ENCODE measurements at places on chromosomes 7 and 10. TPM values are rescaled to one million over a fixed set of nuclear protein-coding genes. Genes with fewer than 3 reads are reported as not detected.

GRCh38 chr7:113856010-113856409 is 62.8 kb downstream of the PPP1R3A start:
- DNase-seq, result no peak

- DNase-seq, result no peak
These were observed 266.0 kb downstream of the BBS9 start for GRCh38 chr7:33395340-33395739.

- DNase-seq, result no peak
These were observed 25.2 kb upstream of the BAMBI start for GRCh38 chr10:28652106-28652505.

GRCh38 chr10:77504196-77504872 is 133.3 kb downstream of the KCNMA1 start:
- no peak for DNase-seq

GRCh38 chr7:158751751-158752150 is 47.1 kb upstream of the NCAPG2 start:
- DNase-seq, result no peak

- DNase-seq, result no peak
These were observed 43.6 kb upstream of the ZNF32 start for GRCh38 chr10:43692051-43692825.

DNA sequence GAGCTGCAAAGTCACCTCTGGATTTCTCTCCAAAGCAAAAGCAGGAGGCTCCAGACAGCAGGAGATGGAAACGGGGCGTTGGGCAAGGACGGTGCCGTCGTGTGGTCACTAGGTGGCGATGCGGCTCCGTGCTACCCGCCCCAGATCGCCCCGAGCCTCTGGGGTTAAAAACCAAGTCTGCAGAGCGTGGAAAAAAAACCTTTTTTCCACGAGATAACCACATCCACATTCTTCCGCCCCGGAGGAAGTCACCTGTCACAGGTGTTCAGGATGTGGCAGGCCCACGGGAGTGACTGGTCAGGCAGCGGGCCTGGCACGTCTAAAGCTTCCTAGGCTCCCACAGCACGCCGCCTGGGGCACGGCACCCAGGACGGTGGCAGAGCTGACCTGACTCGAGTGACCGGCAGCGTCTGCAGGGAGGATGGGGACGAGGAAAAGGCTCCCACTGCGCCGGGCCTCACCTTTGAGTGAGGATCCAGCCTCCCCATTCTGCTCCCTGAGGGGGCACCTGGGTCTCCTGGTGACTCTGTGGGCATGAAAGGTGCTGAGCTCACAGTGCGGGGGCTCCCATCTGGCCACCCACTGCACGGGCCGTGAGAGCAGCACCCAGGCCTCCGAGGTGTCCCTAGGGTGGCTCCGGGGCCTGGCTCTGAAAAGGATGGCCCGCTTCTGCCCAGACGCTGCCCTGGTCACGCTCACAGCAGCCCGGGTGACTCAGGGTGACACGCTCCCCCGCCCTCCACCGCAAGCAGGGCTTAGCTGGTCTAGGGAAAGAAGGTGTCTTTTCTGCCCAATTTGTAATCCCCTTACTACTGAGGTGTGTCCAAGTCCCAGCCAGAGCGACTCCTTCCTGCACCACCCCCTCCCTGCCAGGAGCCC is 71.3 kb upstream of the TNRC18 start:
- DNase-seq, result no peak

DNA sequence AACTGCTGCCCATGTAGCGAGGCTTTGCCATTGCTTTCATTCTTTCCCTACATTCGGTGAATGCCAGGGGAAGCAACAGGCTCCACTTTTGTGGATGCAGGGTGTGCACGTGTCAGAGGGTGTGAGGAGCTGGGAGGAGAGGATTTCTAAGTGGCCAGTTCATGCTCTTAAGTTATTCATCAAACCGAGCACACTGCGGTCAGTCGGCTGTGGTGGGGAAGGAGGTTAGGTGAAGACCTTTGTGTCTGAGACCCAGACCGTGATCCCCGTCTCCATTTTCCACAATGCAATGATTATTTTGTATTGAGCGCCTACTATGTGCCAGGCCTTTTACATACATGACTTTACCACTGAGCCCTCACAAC is 438.6 kb upstream of the GALNT17 start:
- DNase-seq, result no peak

GRCh38 chr7:118696879-118697278 is 472.4 kb downstream of the ANKRD7 start:
- no peak for DNase-seq

DNA sequence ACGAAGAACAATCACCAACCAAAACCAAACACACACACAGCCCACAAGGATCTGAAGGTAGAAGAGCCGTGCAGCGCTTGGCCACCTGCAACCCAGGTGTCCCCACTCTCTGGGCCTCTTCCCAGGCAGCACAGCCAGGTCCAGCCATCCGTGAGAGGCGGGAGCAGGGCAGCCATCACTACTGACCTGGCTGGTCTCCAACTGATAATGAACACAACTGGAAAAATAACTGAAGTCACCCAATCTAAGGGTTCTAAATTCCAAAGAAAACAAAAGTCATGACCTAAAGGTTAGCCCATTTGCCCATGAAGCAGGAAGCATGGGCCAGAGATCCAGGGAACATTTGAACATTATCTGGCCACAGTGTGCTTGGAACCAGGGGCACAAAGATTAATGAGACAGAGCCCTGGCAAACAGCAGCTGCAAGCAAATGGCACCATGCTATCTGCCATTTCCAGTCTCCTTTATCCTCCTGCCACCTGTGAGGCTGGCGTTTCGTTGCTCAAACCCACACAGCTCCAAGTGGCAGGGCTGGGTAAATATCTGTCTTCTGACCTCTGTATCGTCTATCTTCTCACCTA is 207.9 kb downstream of the TNS3 start:
- no peak for DNase-seq

DNA sequence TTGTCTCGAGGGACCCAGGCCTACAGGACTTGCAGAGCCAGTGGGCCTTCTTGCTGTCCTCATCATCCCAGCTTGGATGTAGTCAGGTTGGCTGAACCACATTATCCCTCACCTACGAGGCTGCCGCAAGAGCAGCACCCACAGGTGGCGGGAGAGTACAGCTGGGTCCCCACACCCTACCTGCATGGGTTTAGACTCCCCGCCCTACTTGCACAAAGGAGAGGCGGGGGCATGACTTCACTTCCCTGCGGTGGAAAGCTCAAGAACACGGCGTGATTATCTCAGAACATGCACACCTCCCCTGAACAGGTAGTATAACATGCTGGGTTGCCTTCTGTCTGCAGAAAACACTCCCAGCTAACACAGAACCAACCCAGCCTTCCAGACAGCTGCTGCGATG is 57.5 kb downstream of the CTBP2 start:
- no peak for DNase-seq

DNA sequence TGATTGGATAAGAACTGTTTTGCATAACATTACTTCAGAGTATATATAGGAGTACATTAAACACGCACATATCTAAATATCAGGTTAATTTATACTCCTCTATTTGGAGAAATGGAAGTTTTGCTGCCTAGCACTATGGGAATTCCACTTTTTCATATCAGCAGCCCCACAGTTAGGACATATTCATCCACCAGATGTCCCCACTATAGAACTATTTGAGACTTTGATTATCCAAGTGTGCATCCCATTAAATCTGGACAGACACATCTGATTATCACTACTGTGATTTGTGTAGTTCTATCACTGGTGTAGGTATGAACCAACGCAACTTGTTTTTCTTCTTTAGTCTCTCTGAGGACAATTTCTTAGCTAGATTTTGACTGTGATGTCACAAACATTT is 345.7 kb downstream of the THSD7A start:
- no peak for DNase-seq

DNA sequence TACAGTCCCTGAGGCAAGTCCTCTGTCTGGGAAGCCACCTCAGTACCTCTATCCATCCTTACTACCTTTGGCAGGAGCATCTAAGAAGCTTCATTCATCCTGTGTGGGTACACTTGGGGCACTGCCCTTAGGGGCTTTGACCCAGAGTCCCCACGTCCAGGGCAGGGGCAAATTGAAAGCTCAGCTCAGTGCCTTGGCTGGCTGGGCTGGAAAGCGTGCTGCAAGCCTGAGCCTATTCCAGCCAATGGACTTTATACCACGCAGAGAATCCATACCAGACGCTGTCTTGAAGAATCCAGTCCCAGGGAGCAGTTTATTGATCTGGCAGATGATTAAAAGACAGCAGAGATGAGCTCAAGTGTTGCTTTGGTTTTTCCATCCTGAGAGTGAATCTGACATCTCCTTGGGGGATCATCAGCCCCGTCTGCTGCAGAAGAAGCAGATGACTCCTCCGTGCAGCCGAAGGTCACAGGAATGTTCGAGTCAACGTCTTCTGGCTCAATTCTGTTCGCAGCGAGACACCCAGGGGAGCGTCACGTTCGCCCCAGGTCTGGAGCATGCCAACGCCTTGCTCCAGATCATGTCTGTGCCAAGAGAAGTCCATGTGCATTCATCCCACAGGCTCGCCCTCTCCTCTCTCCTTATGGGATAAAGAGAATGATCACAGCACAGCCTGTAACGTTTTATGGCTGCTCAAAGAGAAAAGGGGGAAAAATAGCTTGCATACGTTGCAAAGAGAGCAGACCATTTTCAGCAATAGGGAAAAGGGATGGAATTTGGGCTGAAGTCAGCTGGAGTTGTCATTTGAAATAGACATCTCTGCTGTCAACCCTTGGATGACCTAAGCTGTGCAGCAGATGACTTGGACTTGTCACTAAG is 35.8 kb upstream of the LYZL1 start:
- no peak for DNase-seq

- DNase-seq, result no peak
These were observed 7.0 kb downstream of the TMEM243 start for GRCh38 chr7:87212498-87212897.

DNA sequence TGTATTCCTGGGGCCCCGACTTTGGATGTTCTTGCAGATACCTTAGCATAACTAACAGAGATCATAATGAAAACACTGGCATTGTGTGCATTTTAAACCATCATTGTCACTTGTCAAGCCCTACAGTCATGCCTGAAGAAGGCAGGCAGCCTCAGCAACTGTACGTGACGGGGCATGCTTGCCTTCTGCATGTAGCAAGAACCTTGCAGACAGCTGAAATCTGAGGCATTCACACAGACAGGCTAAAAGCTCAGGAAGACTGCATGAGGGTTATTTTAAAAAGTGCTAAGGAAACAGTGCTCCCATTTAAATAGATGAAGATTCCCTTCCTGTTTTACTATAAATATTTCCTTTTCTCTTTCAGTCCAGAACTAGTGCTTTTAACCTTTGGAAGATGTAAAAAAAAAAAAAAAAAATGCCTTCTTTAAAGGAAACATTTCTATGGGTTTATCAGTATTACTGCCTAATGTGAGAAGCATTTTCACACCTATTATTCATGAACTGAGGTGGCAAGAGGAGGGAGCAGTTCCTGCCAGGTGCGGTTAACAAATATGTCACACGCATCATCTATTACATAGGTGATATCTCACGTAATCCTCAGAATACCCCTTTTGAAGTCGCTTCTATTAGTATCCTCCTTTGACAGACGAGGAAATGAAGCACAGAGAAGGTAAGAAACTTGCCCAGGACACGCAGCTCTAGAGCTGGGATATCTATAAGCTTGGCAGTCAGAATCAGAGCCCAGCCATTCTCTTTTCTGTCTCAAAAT is 88.1 kb downstream of the PRKCQ start:
- no peak for DNase-seq

Gene OPN4
- total RNA-seq, result not detected

Gene MSMB
- not detected for total RNA-seq

Gene CPA1
- 7.6 TPM for total RNA-seq

Gene CNTNAP2
- total RNA-seq, result 0.03 TPM

Gene HOXA13
- total RNA-seq, result 1.2 TPM

Gene CUZD1
- 2.9 TPM for total RNA-seq

Data from Panc1 (cell line).